ENCODE measurements at places on chromosomes 3 and 15. TPM values are rescaled to one million over a fixed set of nuclear protein-coding genes. Genes with fewer than 3 reads are reported as not detected.

- no peak for DNase-seq
These were observed 198.8 kb upstream of the C2CD4B start for GRCh38 chr15:62363913-62364312.

GRCh38 chr3:178454726-178455125, 81.5 kb upstream of the KCNMB2 start:
- DNase-seq = no peak

The AKAP13 gene
- 13.6 TPM for polyA plus RNA-seq

- no peak for DNase-seq
These were observed 53.3 kb downstream of the OSBPL10 start for GRCh38 chr3:31927811-31928210.

DNA sequence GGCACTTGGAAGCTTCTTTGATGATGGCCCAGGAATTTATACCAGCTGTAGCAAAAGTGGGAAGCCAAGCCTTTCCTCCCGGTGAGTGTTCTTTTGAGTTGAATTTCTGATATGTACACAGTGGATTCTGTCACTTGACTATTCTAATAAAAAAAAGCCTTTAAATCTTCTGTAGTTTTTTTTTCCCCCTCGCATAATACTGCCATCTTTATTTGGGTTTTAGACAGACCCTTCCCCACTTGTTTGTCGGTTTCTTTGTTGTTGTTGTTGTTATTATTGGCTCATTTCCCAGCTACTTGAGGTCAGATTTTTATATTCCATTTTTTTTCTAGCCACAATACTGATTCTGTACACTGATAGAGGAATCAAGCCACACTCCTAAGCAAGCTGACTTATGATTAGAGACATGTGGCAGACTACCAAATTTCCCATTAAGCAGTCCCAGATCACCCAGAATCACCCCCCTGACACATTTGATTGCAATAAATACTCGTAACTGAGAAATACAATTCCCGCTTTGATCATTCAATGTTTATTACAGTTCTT, 122.4 kb upstream of the IL12A start:
- no peak for DNase-seq

GRCh38 chr3:32102289-32102688, 4.1 kb upstream of the GPD1L start:
- no peak for DNase-seq

- no peak for DNase-seq
These were observed 86.5 kb downstream of the FRMD4B start for GRCh38 chr3:69299344-69299743.

- DNase-seq = no peak
These were observed 136.2 kb upstream of the ICE2 start for GRCh38 chr15:60614862-60615771.

GRCh38 chr3:101942356-101942755, 93.0 kb downstream of the NFKBIZ start:
- DNase-seq = peak; percentile 41

DNA sequence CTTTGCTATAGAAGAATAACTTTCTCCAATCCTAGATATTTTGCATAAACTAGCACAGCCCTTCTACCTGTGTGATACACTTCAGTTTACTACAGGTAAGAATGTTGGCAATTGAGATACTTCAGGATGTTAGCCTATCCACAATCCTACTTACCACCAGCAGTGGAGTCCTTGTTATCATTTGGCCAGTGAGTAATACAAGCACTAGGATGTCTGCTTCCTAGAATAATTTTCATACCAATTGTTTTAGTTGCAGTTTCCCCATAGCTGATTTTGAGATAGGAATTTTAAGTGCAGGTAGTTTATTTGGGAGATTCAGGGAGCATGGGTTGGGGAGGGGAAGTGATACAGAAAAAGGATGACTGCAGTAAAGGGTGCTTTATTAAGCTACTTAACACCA, 147.2 kb downstream of the EPHA6 start:
- DNase-seq = no peak

DNA sequence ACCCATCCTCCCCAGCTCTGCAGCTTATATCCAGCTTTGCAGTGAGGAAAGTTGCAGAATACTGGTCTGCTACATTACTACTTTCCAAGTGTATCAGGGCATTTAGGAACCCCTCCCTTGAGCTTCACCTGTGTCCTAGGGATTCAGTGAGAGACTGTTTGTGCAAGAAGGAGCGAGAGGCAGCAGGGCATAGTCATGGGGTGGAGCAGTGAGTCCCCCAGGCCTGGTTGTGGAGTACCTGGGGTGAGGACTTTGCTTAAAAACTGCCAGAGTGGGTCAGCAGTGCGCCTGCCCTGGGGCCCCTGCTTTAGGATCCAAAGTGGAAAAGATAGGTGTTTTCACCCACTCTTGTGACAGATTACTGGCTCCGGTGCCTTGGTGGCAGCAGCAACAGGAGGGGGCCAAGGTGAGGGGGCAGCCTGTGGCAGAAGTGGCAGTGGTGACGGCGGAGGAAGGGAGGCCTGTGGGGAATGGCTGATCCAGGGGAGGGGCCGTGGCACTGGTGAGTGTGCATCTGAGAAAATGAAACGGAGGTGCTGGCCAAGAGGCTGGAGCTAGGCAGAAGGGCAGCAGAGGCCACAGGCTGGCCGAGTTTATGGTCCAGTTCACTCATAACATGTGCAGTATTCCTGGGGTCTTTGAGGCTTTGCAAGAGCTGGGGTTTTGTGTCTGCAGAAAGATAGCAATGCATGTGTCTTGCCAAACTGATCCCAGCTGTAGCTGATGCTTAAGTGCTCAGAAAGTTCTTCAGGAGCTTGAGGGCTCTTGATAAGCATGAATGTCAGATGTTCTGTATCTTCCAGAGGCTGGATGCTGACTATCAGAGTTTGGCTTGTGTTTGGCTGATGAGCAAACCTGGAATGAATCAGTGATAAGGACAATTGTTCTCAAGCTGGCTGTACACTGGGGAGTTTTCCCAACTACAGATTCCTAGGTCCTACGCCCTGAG, 43.4 kb downstream of the GOLGA6A start:
- DNase-seq = no peak

- peak; percentile 92 for DNase-seq
These were observed 135.1 kb upstream of the STRIT1 start for GRCh38 chr3:155428563-155428962.

The MEIS2 gene
- polyA plus RNA-seq = 54.1 TPM

DNA sequence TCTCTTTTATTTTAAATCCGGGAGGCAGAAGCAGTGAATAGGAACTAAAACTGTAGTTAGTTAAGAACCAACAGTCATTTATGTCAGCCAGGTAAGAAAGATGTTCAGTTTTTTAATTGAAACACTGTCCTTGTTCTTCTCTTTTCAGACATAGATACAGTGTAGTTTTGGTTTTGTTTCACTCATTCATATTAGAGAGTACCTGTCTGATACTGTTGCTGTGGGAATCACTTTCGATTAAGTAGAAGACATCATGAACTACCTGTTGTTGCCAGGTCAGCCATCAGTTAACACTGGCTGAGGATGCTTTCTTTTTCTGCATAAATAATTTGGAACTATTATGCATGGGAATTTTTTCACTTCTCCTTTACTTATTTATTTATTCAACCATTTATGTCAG, 700.4 kb downstream of the OTOL1 start:
- no peak for DNase-seq

The GNAT1 gene
- not detected for polyA plus RNA-seq

The SLTM gene
- polyA plus RNA-seq = 14.3 TPM

The HTR3E gene
- not detected for polyA plus RNA-seq

The LRRIQ4 gene
- not detected for polyA plus RNA-seq

- DNase-seq = no peak
These were observed 10.6 kb downstream of the ANKUB1 start for GRCh38 chr3:149781741-149782140.

GRCh38 chr15:62509395-62509958, 344.4 kb upstream of the C2CD4B start:
- no peak for DNase-seq

GRCh38 chr3:81799403-81799802, 38.0 kb upstream of the GBE1 start:
- no peak for DNase-seq

GRCh38 chr3:152244517-152244888, 24.2 kb upstream of the MBNL1 start:
- DNase-seq = no peak

DNA sequence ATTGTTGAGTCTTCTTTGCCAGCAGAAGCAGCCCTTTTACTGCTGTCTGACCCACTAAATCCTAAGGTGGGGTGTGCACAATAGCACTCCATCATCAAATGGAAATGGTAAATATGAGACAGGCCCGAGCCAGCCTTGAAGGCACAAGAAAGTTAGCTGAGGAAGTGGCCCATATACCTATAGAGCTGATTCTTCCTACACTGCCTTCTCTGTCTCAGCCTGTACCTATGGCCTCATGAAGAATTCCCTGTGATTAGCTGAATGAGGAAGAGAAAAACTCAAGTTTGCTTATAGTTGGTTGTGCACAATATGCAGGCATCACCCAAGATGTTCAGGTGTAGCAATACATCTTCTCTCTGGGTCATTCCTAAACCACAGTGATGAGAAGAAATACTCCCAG, 31.7 kb upstream of the XCR1 start:
- no peak for DNase-seq

DNA sequence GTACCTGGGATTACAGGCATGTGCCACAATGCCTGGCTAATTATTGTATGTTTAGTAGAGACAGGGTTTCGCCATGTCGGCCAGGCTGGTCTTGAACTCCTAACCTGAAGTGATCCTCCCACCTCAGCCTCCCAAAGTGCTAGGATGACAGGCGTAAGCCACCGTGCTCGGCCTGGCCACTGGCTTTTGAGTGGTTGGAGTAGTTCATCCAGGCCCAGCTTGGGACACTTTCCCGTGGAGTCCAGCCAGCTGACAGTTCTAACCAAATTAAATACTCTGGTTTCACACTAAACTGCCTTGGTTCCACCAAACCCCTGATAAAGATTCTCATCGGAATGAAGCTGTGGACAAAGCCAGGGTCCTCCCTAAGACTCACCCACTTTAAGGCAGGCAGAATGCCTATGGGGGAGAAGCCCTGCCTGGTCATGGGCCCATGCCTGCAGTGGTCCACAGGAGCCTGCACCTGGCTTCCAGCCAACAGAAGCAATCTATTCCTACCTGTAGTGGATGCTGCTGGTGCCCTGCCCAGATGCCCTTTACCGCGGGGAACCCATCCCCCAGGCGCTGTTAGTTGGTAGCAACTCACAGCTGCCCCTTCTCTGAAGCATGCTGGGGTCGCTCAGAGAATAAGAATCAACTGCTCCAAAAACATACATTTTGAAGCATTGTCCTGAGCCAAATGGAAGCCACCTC, 5.2 kb upstream of the SLC28A1 start:
- DNase-seq = no peak

The PDZRN3 gene
- polyA plus RNA-seq = 5.1 TPM

DNA sequence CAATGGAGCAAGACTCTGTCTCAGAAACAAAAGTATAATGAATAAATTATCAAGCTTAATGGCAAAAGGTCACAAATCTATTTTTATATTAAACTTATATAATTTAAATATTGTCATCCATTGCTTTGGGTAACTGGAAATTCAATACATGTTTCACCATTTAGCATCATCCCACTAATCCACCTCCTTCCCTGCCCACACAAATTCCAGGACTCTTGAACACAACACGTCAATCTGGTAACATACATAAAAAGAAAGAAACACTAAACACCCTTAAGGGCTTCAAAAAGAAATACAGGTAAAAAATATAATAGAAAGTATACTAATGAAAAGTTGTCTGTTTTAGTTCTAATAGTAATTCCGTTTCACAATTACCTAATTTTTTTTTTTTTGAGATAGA, 149.4 kb downstream of the STAG1 start:
- no peak for DNase-seq

DNA sequence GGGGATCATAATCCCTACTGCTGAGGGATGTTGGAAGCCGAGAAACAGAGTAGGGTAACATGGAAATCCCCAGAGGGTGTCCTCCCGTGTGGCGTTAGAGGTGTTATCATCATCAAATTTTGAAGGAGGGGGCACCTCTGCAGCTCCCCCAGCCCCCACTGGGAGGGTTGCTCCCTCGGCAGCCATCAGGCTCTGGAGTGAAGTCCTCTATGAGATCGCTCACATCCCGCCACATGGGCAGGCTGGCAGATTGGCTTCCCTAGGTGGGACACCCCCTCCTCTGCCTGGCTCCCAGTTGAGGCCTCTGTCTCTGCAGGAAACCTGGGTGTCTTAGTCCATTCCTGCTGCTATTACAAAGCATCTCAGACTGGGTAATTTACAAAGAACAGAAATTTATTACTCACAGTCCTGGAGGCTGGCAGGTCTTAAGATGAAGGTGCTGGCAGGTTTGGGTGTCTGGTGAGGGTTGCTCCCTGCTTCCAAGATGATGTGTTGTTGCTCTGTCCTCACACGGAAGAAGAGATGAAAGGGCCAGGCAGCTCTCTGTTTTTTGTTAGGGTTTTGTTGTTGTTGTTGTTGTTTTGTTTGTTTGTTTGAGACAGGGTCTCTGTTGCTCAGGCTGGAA, 120.5 kb downstream of the NUP210 start:
- no peak for DNase-seq

DNA sequence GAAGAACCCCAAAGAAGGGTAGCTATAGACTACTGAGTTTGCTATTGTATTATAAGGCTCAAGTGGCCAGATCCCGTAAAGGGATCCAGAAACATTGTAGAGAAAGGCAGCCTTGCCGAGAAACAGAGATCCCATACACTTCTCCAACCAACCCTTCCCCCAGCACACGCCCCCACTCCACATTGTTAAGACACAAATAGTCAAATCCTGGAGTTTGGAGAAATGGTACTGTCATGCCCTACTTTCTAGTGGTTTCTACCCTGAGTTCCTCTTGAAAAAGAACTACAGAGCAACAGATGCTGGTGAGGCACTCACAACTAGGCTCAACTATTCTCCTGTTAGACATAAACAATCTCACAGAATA, 33.2 kb downstream of the B4GALT4 start:
- DNase-seq = no peak

GRCh38 chr3:103906304-103906703, 1460.4 kb upstream of the ALCAM start:
- no peak for DNase-seq

The GOLGA6L1 gene
- not detected for polyA plus RNA-seq

GRCh38 chr3:30852833-30853232, 41.6 kb downstream of the GADL1 start:
- DNase-seq = no peak
